Activated CD4-positive, alpha-beta T cell treated with anti-CD3 and anti-CD28 coated beads for 24 hours (primary cell): ENCODE measurements at places on chromosomes 6 and 20.

- DNase-seq = no peak
Observed at GRCh38 chr20:16975682-16976081, 227.5 kb downstream of the OTOR start.

DNA sequence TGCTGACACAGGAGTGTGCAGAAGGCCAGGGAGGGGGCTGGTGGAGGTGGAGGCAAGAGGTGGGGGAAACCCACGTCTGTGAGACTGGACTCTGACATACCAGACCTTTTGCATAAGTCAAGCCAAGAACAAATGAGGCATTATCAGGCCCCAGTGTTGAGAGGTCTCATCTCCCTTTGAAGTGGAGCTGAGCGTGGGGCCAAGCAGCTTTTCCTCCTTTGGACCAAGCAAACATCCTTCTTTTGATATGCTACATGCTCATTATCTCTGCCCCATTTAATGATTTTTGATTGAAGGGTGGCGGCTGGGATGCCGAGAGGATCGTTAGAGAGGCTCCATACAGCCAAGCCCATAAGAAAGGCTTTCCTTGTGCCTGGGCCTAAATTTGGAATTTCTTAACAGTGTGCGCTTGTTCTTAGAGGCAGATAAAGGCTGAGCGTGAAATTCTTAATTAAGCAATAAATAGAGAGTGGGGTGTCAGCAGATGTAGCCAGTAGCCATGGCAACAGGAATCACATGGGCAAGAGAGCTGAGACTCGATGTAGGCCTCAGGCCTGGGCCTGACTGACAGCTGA, 244.5 kb downstream of the PKHD1 start:
- DNase-seq = no peak

GRCh38 chr20:62234339-62234738, 4.0 kb upstream of the OSBPL2 start:
- no peak for DNase-seq

GRCh38 chr6:2110504-2110903, 134.9 kb downstream of the GMDS start:
- no peak for DNase-seq

DNA sequence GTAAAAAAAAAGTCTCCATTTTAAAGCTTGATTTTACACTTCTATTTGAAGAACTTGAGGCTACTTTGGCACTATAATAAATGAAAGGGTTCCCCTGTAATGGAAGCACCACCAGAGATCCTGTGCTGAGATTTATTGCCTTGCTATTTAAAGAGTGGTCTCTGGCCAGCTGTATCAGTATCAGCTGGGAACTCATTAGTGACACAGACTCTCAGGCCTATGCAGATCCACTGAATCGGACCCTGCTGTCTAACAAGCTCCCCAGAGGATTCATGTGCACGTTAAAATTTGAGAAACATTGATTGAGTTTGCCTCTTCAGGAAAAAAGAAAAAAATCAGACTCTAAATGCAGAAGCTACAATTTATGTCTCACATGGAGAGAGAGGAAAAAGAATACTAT, 299.9 kb upstream of the BMP2 start:
- no peak for DNase-seq
